ENCODE measurements at places on chromosomes 12 and 14.

GRCh38 chr14:76309572-76310162, 66.3 kb upstream of the ESRRB start:
- no peak for DNase-seq

- no peak for DNase-seq
These were observed 8.6 kb downstream of the VTI1B start for GRCh38 chr14:67665868-67666267.

DNA sequence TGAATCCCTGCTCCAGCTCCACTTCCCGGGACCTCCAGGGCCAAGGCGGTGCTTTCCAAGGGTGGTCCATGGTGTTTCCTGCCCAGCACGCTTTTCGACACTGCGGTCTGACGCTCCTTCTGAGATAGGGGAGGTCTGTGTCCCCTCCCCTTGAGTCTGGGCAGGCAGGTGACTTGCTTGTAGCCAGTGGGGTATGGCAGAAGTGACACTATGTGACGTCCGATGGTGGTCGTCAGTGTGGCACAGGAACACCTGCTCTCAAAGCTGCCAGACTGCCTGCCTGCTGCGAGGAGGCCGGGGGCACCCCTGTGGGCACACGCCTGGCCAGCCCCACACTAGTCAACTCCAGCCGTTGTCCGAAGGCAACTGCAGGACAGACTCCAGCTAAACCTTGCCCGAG, 16.0 kb upstream of the TRAF3 start:
- DNase-seq = no peak

- DNase-seq = no peak
These were observed 59.4 kb upstream of the FOXN3 start for GRCh38 chr14:89476354-89476896.

- no peak for DNase-seq
These were observed 3.2 kb downstream of the SPTLC2 start for GRCh38 chr14:77613201-77613600.

DNA sequence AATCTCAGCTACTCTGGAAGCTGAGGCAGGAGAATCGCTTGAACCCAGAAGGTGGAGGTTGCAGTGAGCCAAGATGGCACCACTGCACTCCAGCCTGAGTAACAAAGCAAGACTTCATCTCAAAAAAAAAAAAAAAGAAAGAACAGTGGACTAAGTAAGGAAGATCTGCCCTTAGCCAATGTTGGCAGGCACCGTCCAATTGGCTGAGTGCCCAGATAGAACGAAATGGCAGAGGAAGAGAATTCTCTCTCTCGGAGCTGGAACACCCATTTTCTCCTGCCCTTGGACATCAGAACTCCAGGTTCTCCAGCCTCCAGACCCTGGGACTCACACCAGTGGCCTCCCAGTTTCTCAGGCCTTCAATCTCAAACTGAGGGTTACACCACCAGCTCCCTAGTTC, 49.9 kb downstream of the ESR2 start:
- DNase-seq = no peak

GRCh38 chr14:104016873-104017650, 68.4 kb upstream of the ASPG start:
- no peak for DNase-seq

DNA sequence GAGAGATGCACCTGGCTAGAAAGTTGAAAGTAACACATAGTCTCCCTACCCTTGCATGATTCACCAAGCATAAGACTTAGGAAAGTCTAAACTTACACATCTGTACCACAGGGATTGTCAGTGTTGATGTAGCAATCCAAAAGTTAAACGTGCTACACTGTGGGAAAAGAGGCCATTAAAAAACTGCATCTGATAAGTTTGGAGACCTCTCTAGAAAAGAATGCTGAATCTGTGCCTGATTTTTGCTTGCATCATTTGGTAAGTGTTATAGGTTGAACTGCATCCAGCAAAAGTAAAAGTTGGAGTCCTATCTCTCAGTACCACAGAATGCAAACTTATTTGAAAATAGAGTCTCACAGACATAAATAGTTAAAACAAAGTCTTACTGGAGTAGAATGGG, 126.6 kb downstream of the SLC6A15 start:
- DNase-seq = no peak

GRCh38 chr12:123441523-123442164, 5.2 kb upstream of the RILPL2 start:
- no peak for DNase-seq

DNA sequence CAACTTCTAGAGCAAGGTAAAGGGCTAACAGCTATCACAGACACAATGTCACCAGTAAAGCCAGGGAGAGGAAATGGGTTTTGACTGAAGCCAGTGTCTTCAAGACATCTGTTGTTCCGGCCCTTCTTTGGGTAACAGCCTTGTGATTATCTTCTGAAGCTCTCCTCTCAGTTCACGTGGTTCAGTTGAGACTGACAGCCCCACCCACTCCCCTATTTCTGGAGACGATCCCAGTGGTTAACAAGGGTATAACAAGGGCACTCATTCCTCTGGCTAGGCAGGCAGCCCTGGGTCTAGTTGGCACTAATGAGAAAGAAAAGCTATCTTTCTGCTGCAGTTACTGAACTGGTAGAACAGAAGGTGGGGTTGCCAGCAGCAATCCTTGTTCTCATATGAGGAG, 6.9 kb downstream of the GNPTAB start:
- DNase-seq = no peak

GRCh38 chr14:93200553-93200952, 6.3 kb downstream of the GON7 start:
- no peak for DNase-seq

- DNase-seq = no peak
These were observed 22.5 kb downstream of the LGALS3 start for GRCh38 chr14:55151601-55152000.

DNA sequence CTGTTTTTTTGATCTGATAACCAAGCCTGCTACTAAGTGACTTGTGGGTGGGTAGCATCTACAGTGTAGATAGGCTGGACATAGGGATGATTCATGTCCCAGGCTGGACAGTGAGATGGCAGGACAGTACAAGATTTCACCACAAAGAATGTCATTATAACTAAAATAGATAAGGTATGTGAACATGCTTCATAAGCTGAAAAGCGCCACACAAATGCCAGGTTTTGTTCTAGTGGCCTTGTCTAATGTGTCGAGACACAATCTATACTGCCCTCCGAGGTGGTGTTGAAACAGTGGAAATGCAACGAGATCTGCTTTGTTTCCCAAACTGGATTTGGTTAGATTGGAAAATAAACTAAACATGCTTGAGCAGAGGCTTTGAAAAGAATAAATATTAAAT, 4.4 kb downstream of the LGALS3 start:
- DNase-seq = no peak

DNA sequence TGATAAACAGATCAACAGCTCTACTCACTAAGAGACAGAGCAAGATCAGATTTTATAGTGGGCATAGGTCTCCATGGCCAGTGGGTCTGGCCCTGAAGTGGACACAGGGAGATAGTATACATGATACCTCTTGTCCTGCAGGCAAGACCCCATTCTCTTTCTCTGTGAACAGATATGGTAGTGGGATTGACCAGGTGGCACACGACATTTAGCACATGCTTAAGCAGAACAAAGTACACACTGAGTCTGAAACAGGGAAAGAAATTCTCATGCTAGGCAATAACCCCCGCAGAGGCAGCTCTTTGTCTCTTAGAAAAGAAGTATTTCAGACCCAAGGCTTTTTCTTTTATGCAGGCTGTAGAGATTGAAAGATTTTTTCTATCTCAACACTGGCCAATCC, 1331.2 kb downstream of the FSCB start:
- DNase-seq = no peak

GRCh38 chr14:89228921-89229639, 188.0 kb downstream of the FOXN3 start:
- no peak for DNase-seq

- no peak for DNase-seq
These were observed 68.6 kb downstream of the IQSEC3 start for GRCh38 chr12:135138-135537.

- no peak for DNase-seq
These were observed 5.9 kb upstream of the ORAI1 start for GRCh38 chr12:121620333-121620891.

GRCh38 chr14:79417961-79418360, 793.3 kb downstream of the DIO2 start:
- DNase-seq = no peak

GRCh38 chr12:25585021-25585523, 32.0 kb upstream of the LMNTD1 start:
- DNase-seq = no peak

GRCh38 chr14:50978888-50979287, 34.6 kb upstream of the PYGL start:
- no peak for DNase-seq

GRCh38 chr14:72947366-72948160, 21.3 kb downstream of the DCAF4 start:
- no peak for DNase-seq

DNA sequence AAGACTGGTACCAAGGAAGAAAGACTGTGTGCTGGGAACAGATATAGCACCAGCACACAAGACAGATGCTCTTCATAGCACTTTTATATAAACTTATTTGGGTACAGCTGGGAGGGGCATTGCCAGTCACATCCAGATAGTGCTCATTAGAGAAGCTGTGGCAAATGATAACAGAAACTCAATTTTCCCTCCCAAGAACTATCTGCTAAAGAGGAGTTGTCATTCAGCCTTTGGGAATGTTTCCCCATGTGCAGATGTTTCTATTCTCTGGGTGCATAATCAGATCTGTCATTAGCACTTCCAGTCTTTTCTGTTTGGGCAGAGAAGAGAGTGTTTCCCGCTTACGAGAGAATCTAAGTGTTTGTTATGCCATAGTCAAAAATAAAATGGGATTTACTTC, 714.9 kb upstream of the MDGA2 start:
- no peak for DNase-seq

- no peak for DNase-seq
These were observed 264.4 kb downstream of the FOXG1 start for GRCh38 chr14:29030970-29031369.

DNA sequence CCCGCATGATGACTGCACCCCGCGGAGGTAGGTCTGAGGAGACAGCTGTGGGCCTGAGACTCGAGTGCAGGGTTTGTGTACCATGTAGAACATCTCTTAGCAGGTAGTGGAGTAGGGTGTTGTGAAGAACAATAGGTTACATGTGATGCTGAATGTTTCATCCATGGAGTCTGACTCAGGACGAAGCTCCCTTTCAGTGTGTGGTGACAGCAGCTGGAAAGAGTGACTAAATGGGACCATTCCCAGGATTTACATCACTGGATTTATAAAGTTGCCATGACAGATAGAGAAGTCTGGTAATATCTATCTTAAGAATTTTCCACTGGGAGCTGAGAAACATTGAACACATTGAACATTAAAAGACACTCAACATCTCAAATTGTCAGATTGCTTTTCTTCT, 259.6 kb upstream of the RGS6 start:
- DNase-seq = no peak

GRCh38 chr12:4587108-4587507, 25.1 kb downstream of the DYRK4 start:
- no peak for DNase-seq

GRCh38 chr12:23210573-23210972, 585.6 kb downstream of the ETNK1 start:
- no peak for DNase-seq

DNA sequence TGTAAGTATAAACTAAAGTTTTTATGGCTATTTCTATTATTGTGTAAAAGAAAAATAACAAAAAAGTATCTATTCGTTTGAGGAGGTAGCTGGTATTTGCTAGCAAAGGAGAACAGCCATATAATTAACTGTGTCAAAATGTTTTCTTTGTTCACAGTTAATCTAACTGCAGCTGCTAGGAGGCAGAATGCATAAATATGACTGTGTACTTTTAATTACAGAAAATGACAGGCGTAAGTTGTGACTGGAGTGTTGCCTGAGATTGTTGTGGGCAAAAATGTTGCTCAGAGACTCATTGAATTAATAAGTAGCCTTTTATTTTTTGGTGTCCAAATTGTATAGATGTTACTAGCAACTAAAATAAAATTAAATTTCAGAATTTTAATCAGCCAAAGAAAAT, 33.5 kb downstream of the PTPRO start:
- no peak for DNase-seq

DNA sequence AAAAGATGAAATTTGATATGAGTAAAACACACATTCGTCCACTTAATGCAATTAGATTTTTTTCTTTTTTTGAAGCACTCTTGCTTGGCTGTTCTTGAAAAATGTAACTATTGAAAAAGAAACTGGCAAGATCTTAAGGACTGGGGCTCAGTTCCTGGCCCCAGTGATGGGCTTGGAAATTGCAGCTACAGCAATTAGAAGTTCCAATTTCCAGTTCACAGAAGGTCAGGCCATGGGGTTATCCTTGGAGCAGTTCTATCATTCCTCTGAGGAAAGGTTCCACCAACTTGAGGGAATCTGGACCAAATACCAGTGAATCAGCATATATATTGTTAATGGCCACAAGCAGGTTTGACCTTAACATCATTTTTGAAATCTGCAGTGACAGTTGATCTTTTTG, 18.9 kb downstream of the IGF1 start:
- no peak for DNase-seq

DNA sequence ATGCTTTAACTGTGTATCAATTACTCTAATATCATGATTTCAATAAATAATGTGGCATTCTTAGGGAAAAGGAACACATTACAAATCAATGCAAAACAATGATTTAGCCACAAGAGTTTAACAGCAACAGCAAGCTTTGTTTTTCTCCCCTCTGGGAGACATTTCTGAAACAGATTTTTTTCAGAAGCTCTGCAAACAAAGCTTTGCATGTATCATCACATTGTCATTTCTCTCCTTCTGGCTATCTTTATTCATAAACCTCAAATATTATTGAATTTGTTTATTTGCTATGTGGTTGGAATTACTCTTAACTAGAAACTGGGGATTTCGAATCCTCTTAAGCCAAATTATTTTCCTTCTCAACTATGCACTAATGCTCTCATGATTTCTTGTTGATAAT, 278.4 kb upstream of the ATXN7L3B start:
- no peak for DNase-seq

GRCh38 chr14:101516401-101516800, 44.9 kb upstream of the DIO3 start:
- no peak for DNase-seq

- DNase-seq = no peak
These were observed 9.2 kb upstream of the GPX2 start for GRCh38 chr14:64951724-64952123.
